ENCODE measurements at places on chromosomes 1 and 21.

DNA sequence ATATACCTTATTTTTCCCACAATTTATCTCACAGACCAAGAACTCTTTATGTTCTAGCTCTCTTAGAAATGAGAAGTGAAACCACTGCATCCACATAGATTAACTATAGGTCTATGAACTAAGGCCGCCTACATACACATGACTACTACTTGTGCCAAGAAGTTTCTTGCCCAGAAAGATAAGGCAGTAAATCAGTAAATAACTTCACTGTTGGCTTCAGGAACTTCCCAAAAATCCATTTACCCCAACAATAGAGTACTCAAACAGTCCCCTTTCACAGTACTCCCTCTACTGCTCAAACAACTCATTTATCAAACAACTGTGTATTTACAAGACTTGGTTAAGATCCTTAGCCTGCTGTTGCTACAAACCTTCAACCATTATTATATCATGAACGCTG lies 96.5 kb downstream of the NME7 start:
- no peak for DNase-seq

- no peak for DNase-seq
Measured at GRCh38 chr1:23425193-23425494, 596 bp upstream of the TCEA3 start.

GRCh38 chr1:94899756-94900155 lies 27.2 kb downstream of the CNN3 start:
- DNase-seq = no peak

DNA sequence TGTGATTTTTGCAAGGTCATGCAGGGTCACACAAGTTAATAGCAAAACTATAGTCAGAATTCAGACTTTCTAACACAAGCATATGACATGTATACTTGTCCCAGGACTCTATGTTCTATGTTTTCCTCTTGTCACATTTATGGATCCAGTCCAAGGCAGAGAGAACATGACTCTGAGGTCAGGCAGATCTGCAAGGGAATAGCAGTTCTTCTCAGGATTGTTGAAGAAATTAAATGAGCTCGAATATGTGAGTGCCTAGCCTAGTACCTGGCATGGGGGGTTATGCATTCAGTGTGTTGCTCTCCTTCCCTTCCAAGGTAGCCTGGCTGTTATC lies 9.5 kb upstream of the RPTN start:
- DNase-seq = no peak

DNA sequence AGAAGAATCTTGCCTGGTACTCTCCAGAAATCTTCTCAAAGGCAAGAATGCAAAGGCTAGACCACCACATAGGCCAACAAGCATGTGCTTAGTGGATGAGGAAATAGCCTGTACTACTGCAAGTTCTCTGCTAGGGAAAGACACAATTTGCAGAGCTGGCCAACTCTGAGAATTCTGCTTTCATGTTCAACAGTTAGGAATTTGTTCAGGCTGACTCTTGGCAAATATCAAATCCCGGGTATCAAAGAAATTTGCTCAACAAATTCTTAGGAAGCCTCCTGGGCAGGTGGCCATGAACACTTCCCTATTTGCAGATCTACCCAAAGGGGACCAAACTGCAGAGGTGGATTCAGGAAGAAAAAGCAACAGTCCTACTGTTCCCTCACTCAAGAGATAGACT lies 15.0 kb upstream of the H3-3A start:
- DNase-seq = no peak

- no peak for DNase-seq
Measured at GRCh38 chr1:179082333-179082998, 596 bp downstream of the TOR3A start.

DNA sequence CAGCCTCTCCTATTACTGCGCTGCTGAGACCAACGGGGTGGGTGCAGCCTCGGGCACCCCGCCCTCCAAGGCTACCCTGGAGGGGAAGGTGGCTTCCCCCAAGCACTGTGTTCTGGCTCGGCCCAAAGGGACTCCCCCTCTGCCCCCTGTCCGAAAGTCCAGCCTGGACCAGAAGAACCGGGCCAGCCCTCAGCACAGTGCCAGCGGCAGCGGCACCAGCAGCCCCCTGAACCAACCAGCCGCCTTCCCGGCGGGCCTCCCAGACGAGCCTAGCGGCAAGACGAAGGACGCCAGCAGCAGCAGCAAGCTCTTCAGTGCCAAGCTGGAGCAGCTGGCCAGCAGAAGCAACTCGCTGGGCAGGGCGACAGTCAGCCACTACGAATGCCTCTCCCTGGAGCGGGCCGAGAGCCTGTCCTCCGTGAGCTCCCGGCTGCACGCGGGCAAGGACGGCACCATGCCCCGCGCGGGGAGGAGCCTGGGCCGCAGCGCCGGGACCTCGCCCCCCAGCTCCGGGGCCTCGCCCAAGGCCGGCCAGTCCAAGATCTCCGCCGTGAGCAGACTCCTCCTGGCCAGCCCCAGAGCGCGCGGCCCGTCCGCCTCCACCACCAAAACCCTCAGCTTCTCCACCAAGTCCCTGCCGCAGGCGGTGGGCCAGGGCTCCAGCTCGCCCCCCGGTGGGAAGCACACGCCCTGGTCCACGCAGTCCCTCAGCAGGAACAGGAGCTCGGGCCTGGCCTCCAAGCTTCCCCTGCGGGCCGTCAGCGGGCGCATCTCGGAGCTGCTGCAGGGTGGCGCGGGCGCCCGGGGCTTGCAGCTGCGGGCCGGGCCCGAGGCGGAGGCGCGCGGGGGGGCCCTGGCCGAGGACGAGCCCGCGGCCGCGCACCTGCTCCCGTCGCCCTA lies 533.1 kb downstream of the KIF26B start:
- DNase-seq = no peak

DNA sequence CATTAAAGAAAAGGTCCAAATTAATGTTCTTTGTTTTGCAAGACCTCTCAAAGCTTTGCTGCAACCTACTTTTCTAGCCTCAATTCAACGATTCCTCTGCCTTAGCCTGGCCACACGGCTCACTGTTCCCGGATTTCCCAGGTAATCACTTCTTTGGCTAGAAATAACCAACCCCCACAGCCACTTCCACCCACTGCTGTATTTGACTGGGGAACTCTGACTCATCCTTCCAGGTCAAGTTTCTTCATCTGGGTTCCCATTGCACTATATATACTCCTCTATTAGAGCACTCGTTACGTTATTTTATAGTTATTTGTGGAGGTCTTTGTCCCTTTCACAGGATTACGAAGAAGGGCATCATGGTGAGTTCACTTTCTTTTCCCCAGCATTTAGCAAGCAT lies 185.9 kb downstream of the CACNA1E start:
- no peak for DNase-seq

GRCh38 chr1:67214420-67215174 lies 48.3 kb downstream of the IL23R start:
- no peak for DNase-seq

DNA sequence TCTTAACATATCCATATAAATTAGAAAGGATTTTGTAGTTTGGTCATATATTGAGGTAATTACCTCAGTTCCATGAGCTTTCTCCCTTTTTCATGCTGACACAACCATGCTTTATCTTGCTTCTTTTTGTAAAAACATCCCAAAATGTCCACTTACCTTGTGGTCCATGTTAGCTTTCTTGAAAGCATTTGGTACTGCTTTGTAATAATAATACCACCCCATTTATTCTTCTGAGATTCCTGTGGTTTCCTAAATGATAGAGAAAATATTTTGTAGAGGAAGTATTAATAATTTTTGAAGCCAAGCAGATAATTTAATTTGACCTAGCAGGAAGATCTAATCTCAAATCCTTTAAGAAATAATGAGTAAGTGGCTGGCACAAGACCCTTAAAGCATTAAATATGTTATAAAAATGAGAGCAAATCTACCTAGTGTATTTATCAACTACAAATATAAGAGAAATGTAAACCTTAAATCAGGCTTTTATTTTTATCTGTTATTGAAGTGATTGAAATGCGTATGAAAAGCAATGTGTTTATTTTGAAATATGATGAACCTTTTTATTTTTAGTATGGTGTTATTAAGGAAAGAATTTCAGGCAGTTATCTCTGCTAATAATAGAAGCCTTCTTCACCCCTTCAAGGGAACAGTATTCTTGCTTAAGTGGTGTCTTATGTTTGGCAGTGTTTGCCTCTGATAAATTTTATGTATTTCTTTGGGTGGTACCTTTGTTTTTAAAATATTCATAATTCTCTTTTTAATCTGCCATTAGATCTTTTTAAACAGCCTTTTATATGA lies 9.2 kb downstream of the PRKAA2 start:
- no peak for DNase-seq

DNA sequence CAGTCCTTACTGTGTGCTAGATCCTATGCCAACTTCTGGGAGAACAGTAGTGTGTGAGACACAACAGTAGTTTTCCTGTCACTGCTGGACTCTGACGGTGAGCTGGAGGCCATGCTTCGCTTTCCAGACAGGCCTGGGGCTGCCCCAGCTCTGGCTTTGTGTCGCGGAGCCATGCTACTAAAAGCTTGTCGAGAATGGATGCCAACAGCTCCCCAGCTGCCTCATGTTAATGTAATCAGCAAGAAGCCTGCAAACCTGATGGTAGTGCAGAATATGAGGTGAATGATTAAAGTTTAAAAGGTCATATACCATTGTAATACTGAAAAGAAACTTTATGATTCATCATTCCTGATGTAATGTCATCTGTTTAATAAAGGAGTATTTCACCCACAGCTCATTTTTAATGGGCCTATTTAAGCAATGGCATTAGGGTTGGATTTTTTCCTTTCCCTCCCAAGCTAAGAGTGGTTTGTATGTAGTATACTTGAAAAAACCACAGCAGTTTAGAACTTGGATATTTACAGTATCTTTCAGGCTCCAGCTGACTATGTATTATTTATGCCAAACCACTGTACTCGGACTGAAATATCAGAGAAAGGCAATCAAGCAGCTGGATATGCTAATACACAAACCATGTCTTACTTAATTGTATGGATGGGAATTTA lies 343.0 kb downstream of the NUF2 start:
- no peak for DNase-seq

DNA sequence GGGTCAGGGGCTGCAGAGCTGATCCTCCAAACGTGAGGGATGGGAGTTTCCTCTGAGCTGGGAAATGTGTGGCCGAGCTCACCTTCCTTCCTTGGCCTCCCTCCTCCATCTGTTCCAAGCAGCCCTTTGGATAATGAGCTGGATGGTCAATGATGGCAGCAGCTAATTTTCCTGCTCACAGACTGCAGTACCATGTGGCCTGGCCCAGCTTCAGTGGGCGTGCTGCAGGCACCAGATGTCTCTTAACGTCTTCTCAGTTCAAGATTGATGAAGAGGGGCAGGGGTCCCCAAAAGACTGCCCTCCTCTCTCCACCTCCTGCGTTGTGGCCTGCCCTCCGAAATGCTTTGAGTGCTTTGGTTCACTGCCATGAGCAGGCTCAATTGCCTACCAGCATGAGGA lies 86.0 kb downstream of the UBIAD1 start:
- DNase-seq = no peak

All from NCI-H1436 (cell line).